ENCODE measurements at places on chromosomes 6 and 20. TPM values are rescaled to one million over a fixed set of nuclear protein-coding genes. Genes with fewer than 3 reads are reported as not detected.

GRCh38 chr6:9335431-9335830 lies 900.1 kb upstream of the SLC35B3 start:
- no peak for DNase-seq

GRCh38 chr20:43658069-43658722 lies 8.7 kb upstream of the MYBL2 start:
- no peak for DNase-seq

GRCh38 chr6:80433010-80433672 lies 326.7 kb downstream of the BCKDHB start:
- no peak for DNase-seq

GRCh38 chr6:148617530-148617929 lies 129.3 kb upstream of the UST start:
- DNase-seq = no peak

DNA sequence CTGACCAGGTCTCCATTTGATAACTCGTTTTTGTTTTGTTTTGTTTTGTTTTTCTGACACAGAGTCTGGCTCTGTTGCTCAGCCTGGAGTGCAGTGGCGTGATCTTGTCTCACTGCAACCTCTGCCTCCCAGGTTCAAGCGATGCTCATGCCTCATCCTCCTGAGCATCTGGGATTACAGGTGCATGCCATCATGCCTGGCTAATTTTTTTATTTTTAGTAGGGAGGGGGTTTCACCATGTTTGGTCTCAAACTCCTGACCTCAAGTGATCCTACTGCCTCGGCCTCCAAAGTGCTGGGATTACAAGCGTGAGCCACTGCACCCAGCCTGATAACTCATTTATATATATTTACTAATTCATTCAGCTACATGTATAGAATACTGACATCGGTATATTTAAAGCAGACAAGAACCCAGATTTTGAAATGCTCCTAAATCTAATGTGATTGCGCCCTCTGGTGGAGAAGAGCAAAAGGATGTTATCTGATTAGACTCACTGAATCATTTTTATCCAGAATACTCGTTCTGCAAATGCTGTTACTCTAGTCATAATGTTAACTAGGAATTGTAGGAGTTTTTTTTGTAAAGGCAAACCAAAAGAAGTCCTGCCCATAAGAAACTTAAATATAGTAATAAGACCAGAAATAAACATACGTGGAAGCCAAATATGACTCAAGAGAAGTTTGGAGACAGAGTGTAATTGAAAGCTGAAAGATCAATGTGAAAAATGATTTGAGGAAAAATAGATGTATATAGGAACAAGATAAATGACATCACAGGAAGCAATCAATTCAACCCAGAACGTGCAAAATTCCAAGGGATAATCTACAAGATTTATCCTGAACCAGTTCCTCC lies 5.3 kb upstream of the COL12A1 start:
- peak; percentile 31 for DNase-seq

- DNase-seq = no peak
Measured at GRCh38 chr6:4864519-4864918, 88.3 kb downstream of the CDYL start.

GRCh38 chr6:150659046-150659763 lies 59.5 kb downstream of the PLEKHG1 start:
- no peak for DNase-seq

- peak; percentile 98 for DNase-seq
Measured at GRCh38 chr6:71420693-71421328, 132.2 kb downstream of the OGFRL1 start.

GRCh38 chr6:73722318-73723060 lies 26.5 kb downstream of the CD109 start:
- no peak for DNase-seq

DNA sequence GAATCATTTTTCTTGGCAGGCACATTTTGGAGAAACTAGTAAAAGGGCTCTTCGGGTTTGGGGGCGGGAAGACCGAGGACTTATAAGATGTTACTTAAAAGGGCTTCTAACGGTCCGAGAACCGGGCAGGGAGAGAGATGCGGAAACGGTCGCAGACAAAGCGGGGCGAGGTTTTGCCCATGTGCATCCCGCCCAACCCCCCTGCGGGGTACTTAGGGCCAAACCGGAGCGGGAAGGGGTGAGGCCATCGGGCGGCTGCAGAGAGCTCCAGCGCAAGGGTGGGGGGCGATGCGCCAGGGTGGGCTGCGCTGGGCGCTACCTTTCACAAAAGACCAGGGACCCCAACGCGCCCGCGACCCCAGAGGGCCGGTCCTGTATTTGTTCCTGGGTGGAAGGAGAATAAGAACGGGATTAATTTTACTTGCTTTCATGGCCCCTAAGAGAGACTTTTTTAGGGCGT lies 616 bp downstream of the TUBB start:
- peak; percentile 81 for DNase-seq

DNA sequence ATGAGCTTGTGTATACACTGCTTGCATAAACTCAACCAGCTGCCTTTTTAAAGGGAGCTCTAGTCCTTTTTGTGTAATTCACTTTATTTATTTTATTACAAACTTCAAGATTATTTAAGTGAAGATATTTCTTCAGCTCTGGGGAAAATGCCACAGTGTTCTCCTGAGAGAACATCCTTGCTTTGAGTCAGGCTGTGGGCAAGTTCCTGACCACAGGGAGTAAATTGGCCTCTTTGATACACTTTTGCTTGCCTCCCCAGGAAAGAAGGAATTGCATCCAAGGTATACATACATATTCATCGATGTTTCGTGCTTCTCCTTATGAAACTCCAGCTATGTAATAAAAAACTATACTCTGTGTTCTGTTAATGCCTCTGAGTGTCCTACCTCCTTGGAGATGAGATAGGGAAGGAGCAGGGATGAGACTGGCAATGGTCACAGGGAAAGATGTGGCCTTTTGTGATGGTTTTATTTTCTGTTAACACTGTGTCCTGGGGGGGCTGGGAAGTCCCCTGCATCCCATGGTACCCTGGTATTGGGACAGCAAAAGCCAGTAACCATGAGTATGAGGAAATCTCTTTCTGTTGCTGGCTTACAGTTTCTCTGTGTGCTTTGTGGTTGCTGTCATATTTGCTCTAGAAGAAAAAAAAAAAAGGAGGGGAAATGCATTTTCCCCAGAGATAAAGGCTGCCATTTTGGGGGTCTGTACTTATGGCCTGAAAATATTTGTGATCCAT lies 15.3 kb downstream of the TNFAIP3 start:
- DNase-seq = no peak

- no peak for DNase-seq
Measured at GRCh38 chr6:150723857-150724256, 124.2 kb downstream of the PLEKHG1 start.

- no peak for DNase-seq
Measured at GRCh38 chr6:19041906-19042305, 654.8 kb downstream of the RNF144B start.

- no peak for DNase-seq
Measured at GRCh38 chr6:44298055-44298803, 14.9 kb downstream of the AARS2 start.

DNA sequence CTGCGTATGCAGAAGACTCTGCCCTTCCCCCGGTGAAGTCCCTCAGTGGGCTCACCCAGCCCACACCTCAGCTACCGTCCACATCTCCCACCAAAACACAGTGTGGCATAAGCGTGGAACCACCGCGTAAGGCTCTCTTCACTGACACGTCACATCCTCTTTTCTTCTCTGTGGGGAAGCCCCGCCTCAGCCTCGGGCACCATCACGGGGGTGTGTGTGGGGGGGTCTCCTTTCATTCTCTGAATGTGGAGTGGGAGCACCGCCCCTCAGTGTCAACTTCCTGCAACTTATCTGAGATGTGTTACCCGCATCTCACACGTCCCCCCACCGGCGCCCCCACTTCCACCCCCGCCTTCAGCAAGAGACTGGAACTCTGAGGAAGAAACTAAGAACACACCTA lies 388.4 kb upstream of the JARID2 start:
- peak; percentile 68 for DNase-seq

DNA sequence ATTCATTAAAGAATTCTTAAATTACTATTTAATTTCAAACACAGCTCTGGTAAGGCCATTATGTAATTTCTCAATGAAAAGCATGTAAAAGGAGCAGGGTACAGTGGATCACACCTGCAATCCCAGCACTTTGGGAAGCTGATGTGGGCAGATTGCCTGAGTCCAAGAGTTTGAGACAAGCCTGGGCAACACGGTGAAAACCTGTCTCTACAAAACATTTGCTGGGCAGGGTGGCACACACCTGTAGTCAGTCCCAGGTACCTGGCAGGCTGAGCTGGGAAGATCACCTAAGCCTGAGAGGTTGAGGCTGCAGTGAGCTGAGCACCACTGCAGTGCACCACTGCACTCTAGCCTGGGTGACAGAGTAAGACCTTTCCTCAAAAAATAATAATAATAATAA lies 37.4 kb downstream of the MDN1 start:
- DNase-seq = no peak

- no peak for DNase-seq
Measured at GRCh38 chr6:141541581-141542324, 591.0 kb upstream of the GJE1 start.

- DNase-seq = no peak
Measured at GRCh38 chr6:131061041-131061750, 1.8 kb downstream of the EPB41L2 start.

GRCh38 chr6:142329486-142330113 lies 27.8 kb downstream of the ADGRG6 start:
- no peak for DNase-seq

DNA sequence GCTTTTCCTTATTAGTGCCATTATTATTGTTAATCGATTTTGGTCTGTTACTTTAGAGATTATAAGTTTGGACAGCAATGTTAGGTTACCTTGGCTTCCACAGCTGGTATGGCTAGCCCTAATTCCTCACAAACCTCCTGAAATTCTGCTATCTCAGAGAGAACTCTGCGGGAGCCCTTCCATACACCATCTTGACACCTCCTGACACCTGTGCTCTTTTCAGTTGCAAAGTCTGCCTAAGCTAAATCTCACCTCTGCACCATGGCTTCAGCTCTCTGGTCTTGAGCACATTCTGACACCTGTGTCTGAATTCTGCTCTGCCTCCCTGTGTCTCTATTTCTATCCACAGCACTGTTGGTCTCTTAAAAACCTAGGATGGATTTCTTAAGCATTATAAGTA lies 106.5 kb downstream of the DCDC2 start:
- DNase-seq = no peak

GRCh38 chr6:39706819-39707335 lies 18.3 kb downstream of the KIF6 start:
- DNase-seq = no peak

DNA sequence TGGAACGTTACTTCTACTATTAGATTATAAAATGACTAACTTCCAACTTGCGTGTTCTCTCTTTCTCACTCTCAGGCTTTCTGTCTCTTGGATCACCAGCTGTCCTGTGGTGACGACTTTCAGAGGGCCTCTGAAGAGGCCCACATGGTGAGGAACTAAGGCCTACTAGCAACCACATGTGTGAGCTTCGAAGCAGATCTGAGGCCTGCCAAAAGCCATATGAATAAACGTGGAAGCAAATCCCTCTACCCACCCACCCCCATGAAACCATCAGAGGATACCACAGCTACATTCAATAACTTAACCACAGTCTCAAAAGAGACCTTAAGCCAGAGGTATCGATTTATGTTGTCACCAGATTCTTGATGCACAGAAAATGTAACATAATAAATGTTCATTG lies 13.5 kb upstream of the BMP5 start:
- DNase-seq = no peak

DNA sequence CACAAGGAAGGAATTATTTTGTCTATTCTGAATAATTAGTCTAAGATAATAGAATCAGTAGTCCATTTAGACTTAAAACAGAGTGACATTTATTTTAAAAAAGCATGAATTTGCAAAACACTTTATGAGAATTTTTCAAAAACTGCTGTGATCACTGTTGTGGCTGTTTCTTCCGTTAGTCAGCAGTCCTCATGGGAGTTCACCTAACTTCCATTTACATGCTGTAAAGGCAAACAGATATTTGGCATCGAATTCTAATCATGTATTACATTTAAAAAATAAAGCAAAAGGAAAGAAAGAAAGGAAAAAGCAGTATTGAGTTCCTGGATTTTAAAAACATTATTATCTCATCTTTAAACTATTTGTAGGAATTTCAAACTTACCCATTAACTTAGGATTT lies 111.8 kb downstream of the MTHFD1L start:
- no peak for DNase-seq

DNA sequence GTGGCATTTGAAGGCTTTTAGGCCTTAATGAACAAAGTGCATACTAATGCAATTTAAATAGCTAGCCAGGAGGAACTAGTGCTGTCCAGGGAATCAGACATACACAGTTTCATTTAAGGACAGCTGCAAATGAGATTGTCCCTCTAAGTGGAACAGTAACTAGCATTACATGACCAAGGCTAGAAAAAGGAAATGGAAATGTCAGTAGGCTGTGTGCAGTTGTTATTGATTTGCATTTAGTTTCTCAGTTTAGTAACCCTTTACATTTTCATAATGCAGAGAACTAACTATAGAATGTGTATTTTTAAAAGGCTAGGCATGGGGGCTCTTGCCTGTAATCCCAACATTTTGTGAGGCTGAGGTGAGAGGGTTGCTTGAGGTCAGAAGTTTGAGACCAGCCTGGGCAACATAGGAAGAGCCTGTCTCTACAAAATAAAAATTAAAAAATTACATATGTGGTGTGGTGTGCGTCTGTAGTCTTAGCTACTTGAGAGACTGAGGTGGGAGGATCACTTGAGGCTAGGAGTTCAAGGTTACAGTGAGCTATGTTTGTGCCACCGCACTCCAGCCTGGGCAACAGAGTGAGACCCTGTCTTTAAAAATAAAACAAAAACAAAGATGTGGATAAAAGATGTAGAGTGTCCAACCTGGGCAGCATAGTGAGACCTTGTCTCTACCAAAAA lies 468.0 kb downstream of the UTRN start:
- DNase-seq = no peak

- no peak for DNase-seq
Measured at GRCh38 chr6:71252410-71252809, 36.2 kb upstream of the OGFRL1 start.

- no peak for DNase-seq
Measured at GRCh38 chr20:46507760-46508407, 5.5 kb downstream of the ZNF334 start.

Gene PRSS35
- 0.61 TPM for total RNA-seq

Gene BTN2A1
- 20.3 TPM for total RNA-seq

Gene ME1
- 17.5 TPM for total RNA-seq

Gene BMP6
- total RNA-seq = 2.9 TPM

Gene TAAR8
- not detected for total RNA-seq

Gene TP53TG5
- 0.32 TPM for total RNA-seq

Gene FAM184A
- 0.44 TPM for total RNA-seq

Gene MUC21
- total RNA-seq = not detected

Gene NFATC2
- 0.83 TPM for total RNA-seq

Gene SMLR1
- total RNA-seq = not detected

Gene PNLDC1
- not detected for total RNA-seq

Gene FAM162B
- 3.3 TPM for total RNA-seq

Gene CLDN20
- not detected for total RNA-seq

Gene GPR6
- not detected for total RNA-seq

All from heart left ventricle (tissue), 16 donors.